ENCODE measurements at places on chromosomes 2 and 18. TPM values are rescaled to one million over a fixed set of nuclear protein-coding genes. Genes with fewer than 3 reads are reported as not detected.

KCNK3 gene
- total RNA-seq: 14.5 TPM

ARHGAP15 gene
- total RNA-seq: 4.3 TPM

ARL5A gene
- 28.0 TPM for total RNA-seq

LINC00305 gene
- not detected for total RNA-seq

CCDC102B gene
- total RNA-seq: 16.5 TPM

SCYGR5 gene
- not detected for total RNA-seq

MALL gene
- 18.5 TPM for total RNA-seq

LCT gene
- not detected for total RNA-seq

DNAH7 gene
- total RNA-seq: 10.1 TPM

TMEM37 gene
- 1.7 TPM for total RNA-seq

IDH1 gene
- total RNA-seq: 314 TPM

TOGARAM2 gene
- 0.62 TPM for total RNA-seq

IRS1 gene
- total RNA-seq: 40.6 TPM

PDE6D gene
- total RNA-seq: 31.8 TPM

FOXD4L1 gene
- total RNA-seq: not detected

ZNF521 gene
- total RNA-seq: 12.7 TPM

M1AP gene
- 0.18 TPM for total RNA-seq

CIAO1 gene
- 135 TPM for total RNA-seq

POTEJ gene
- 16.7 TPM for total RNA-seq

FLACC1 gene
- 0.97 TPM for total RNA-seq

CHRNG gene
- total RNA-seq: not detected

GALR1 gene
- total RNA-seq: 0.14 TPM

NT5C1B gene
- total RNA-seq: not detected

PRKRA gene
- total RNA-seq: 59.8 TPM

DLGAP1 gene
- total RNA-seq: 42.2 TPM

CRYGC gene
- total RNA-seq: not detected

MBD2 gene
- total RNA-seq: 33.3 TPM

IHH gene
- total RNA-seq: 3.2 TPM

ABCB11 gene
- total RNA-seq: not detected

POTEE gene
- 55.7 TPM for total RNA-seq

SLC23A3 gene
- total RNA-seq: 2.3 TPM

SMC6 gene
- total RNA-seq: 36.1 TPM

RAD51AP2 gene
- 4.2 TPM for total RNA-seq

MAP3K19 gene
- total RNA-seq: 2.7 TPM

RSAD2 gene
- total RNA-seq: 3.3 TPM

REG1B gene
- not detected for total RNA-seq

GALNT13 gene
- 0.87 TPM for total RNA-seq

AQP12B gene
- not detected for total RNA-seq

SLC38A11 gene
- total RNA-seq: 3.0 TPM

Data from prostate gland (tissue), 2 donors.